Stimulated activated CD8-positive, alpha-beta memory T cell treated with anti-CD3 and anti-CD28 coated beads, Interleukin-4, amount 100 ng/mL, for 4 hours (primary cell): ENCODE measurements at places on chromosomes 6 and 20.

DNA sequence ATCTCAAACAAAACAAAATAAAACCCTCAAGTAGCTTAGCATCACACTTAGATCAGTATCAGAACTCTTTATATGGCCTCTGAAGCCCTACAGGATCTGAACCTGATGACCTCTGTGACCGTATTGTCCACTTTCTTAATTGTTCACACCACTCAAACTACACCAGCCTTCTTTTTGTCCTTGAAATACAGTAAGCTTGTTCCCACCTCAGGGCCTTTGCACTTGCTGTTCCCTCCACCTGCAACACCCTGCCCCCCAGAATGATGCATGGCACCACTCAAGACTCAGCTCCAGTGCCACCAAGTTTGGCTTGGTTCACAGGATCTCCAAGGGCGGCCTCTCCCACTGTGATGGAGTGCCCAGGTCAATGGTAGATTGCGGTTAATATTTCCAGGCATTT, 25.7 kb downstream of the CPNE5 start:
- DNase-seq: no peak

- no peak for DNase-seq
These were observed 111.8 kb downstream of the MAP7 start for GRCh38 chr6:136438441-136438840.

DNA sequence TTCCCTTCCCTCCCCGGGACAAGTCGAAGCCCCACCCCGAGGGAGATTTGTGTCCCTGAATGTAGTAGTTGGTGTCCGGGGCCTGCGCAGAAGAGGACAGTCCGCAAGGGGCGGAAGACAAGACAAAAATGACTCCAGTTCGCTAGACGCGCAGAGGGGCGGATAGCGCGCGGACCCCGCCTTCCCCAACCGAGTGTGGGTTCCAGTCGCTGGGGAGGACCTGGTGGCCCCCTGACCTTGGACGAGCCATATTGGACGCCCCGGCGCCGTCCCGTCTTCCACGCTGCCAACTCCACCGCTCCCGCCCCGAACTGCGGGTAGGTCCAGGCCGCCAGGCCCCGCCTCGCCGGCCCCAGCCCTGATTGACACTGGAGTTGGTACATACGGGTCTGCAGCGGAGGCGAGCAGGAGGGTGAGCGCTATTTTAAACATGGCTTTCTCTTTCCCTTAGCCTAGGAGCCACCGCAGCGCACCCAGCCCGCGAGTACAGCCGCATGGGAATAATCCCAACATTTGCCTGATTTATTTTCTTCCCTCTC, 802 bp downstream of the HMGN3 start:
- peak; percentile 16 for DNase-seq

DNA sequence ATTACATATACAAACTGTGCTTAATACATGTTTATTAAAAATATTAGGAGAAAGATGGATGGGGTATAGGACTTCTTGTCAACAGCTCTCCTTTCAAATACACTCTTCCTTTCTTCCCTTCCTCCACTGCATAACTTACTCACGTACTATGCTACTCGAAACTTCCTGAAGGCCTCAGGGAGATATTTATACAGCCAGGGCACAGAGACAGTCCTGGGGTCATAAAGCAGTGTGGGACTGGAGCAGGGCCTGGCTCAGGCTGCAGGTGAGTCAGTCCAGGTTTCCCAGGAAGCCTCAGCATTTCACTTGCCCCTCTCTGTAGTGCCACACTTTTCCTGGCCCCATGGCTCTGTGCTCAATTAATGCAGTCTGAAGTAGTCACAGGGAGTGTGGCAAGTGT, 157.0 kb downstream of the UBE3D start:
- DNase-seq: no peak

- no peak for DNase-seq
These were observed 53.2 kb downstream of the PHACTR3 start for GRCh38 chr20:59657459-59658046.

GRCh38 chr6:94955156-94955555, 622.2 kb upstream of the MANEA start:
- no peak for DNase-seq

- DNase-seq: no peak
These were observed 85.8 kb downstream of the LYRM4 start for GRCh38 chr6:5174756-5175549.

- DNase-seq: peak; percentile 72
These were observed 12.2 kb upstream of the SERPINB1 start for GRCh38 chr6:2853769-2854395.

DNA sequence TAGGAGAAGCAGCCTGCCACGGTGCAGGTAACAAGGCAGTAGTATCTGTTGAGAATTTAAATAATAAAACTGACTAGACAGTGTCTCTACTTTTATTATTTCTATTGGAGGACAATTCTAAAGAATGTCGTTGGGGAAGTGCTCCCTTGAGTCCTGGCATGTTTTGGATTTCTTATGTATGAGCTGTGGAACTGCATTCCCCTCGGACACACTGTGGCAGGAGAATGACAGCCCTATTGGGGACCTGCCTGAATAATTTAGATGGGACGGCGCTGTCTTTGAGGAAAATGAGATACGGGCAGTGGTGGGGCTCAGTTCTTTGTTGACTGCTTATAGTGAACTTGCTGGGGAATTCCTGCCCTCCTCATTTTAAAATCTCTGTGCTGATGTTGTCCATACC, 2.4 kb upstream of the SCP2D1 start:
- no peak for DNase-seq
